ENCODE measurements at places on chromosomes 3 and 15.

- peaks cover 14% of the 10 kb centered on the region for H3K4me1 ChIP-seq
- H3K27me3 ChIP-seq: no peaks in the 10 kb centered on the region
- no peak overlapping the region for H3K4me3 ChIP-seq
- no peak for DNase-seq
- peak overlapping the region; percentile 74 for H3K27ac ChIP-seq
- no peaks in the 10 kb centered on the region for H3K36me3 ChIP-seq
Observed at GRCh38 chr3:57423335-57423734, 120.8 kb downstream of the DNAH12 start.

GRCh38 chr15:28885128-28885629, 595 bp upstream of the APBA2 start:
- H3K4me3 ChIP-seq: no peak overlapping the region
- peaks cover 5% of the 10 kb centered on the region for H3K36me3 ChIP-seq
- no peak for DNase-seq
- no peak overlapping the region for H3K27ac ChIP-seq

DNA sequence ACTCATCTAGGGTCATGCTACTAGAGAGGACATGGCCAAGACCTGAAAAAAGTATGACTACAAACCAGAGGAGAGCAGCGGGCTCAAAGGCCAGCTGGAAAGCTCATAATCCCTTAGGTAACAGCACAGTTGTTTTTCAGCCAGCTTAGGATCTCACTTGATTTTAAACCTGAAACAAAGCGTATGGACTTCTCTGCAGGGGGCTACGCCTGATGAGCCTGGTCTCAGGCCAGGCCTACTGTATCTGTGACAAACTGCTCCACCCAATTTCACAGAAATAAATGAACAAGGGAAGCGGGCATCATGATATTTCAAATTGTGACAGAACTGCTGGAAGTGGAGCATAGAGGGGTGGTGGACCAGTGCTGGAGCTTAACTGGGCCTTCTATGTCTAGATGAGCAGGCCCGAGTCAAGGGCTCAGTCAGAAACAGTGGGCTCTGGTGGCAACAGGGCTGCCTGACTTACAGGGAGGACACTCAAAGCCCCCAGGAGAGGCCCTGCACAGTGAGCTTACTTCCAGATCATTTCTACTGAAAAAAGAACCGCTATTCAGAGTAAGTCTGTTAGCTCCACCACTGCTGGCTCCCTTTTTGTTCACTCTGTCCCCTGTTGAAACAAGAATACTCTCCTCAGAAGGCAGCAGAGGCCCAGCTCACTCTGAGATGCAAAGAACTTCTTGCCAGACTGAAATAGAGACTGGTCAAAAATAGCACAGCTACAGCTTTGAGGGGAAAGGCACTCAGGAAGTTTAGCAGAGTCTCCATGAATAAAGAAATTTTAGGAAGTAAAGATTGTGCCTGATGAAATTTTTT, 47.0 kb downstream of the LRIG1 start:
- no peak for DNase-seq
- H3K27ac ChIP-seq: no peak overlapping the region
- H3K4me1 ChIP-seq: peaks cover 16% of the 10 kb centered on the region
- no peak overlapping the region for H3K4me3 ChIP-seq

- DNase-seq: no peak
- H3K36me3 ChIP-seq: no peaks in the 10 kb centered on the region
- H3K4me1 ChIP-seq: no peaks in the 10 kb centered on the region
- H3K27me3 ChIP-seq: no peaks in the 10 kb centered on the region
- H3K27ac ChIP-seq: no peak overlapping the region
Observed at GRCh38 chr3:71358243-71358642, 225.3 kb downstream of the FOXP1 start.

- H3K4me1 ChIP-seq: peaks cover 3% of the 10 kb centered on the region
- no peak overlapping the region for H3K4me3 ChIP-seq
- DNase-seq: no peak
- H3K36me3 ChIP-seq: no peaks in the 10 kb centered on the region
- no peaks in the 10 kb centered on the region for H3K27me3 ChIP-seq
Observed at GRCh38 chr3:164537485-164537884, 540.8 kb downstream of the SI start.

DNA sequence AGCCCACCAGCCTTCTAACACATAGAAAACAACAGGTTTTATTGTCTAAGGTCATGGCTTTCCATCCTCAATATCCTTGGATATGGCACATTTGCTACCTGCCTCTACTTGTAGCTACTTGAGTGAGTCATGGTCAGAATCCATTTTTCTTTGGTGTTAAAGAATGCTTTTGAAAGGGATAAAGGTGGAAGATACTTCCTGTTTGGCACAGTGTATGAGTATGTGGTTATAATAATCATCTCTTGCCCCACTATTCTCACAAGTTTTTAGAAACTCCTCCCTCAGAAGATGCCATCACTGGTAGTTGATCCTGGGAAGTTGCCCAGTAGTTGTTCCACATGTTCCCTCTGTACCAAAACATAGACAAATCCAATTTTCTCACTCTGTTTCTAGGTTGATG, 508.6 kb upstream of the IL12A start:
- peaks cover 5% of the 10 kb centered on the region for H3K27me3 ChIP-seq
- no peak overlapping the region for H3K27ac ChIP-seq
- no peak for DNase-seq
- peaks cover 2% of the 10 kb centered on the region for H3K4me1 ChIP-seq
- H3K4me3 ChIP-seq: no peak overlapping the region

GRCh38 chr3:45123581-45124269, 22.5 kb downstream of the CDCP1 start:
- no peaks in the 10 kb centered on the region for H3K36me3 ChIP-seq
- H3K27me3 ChIP-seq: no peaks in the 10 kb centered on the region
- H3K27ac ChIP-seq: no peak overlapping the region
- DNase-seq: no peak
- H3K4me1 ChIP-seq: no peaks in the 10 kb centered on the region
- no peak overlapping the region for H3K4me3 ChIP-seq

DNA sequence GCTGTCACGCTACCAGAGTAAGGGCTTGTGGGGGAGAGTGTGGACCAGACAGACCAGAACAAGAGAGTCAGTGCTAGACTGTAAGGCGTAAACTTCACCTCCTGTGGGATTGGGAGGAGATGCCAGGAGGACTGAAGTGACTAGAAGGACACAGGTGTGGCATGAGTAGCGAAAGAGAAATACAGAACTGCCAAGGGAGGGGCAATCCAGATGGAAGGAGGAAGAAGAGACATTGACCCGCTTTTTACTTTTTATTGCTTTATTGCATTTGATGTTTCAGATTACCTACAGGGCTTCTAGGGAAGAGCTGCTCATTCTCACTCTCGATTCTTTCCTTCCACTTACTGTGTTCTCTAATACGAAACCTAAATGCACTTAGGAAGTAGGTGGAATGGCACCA, 2.1 kb downstream of the POGLUT1 start:
- peaks cover 9% of the 10 kb centered on the region for H3K4me1 ChIP-seq
- no peak overlapping the region for H3K27ac ChIP-seq
- peaks cover 3% of the 10 kb centered on the region for H3K27me3 ChIP-seq

- peaks cover 5% of the 10 kb centered on the region for H3K27me3 ChIP-seq
- H3K36me3 ChIP-seq: no peaks in the 10 kb centered on the region
- peaks cover 23% of the 10 kb centered on the region for H3K4me1 ChIP-seq
- DNase-seq: no peak
- H3K4me3 ChIP-seq: peak overlapping the region; percentile 97
- no peak overlapping the region for H3K27ac ChIP-seq
Observed at GRCh38 chr3:66036586-66037148, 2.1 kb downstream of the MAGI1 start.

GRCh38 chr15:72840114-72840513, 56.6 kb upstream of the ADPGK start:
- no peak overlapping the region for H3K4me3 ChIP-seq
- DNase-seq: no peak
- H3K27me3 ChIP-seq: no peaks in the 10 kb centered on the region
- no peaks in the 10 kb centered on the region for H3K4me1 ChIP-seq
- no peak overlapping the region for H3K27ac ChIP-seq
- no peaks in the 10 kb centered on the region for H3K36me3 ChIP-seq

DNA sequence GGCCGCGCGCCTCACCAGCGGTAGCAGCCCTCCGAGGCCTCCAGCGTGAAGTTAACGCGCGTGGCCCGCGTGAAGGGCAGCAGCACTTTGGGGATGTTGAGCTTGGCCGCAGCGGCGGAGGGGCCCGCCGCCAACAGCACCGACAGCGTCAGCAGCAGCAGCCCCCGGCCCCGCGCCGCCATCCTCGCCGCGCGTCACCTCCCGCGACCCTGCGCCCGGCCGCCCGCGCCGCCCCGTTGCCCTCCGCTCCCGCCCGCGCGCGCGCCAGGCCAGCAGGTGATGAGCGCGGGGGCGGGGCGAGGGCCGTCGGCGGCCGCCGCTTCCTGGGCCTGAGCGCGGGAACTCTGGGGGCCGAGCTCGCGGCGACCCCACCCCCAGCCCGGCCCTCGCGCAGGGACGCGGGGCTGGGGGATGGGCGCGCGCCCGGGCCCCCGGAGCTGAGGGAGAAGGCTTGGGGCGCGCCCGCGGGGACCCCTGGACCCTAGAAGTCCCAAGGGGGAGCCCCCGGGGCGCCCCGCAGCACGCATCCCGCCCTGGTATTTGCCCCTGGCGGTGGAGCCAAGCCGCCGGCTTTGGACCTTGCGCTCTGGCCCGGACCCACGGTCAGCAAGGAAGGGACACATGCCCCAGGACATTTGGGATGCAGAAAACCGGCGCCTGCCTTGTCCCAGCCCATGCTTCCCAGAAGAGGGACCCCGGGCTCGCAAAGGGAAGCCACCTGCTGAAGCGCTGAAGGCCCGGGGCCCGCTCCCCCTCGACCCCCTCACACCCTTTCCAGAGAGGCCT, at the start of gene NUP210:
Gene NUP210 (minus strand): TSS at position 278 of the 786 bp plus-strand sequence. CDS start 96 bp downstream, at position 182.
- peak; percentile 26 for DNase-seq
- peaks cover 6% of the 10 kb centered on the region for H3K4me1 ChIP-seq
- H3K4me3 ChIP-seq: peak within 1 kb of the TSS; percentile 50
- H3K36me3 ChIP-seq: no peaks in the 10 kb centered on the region
- peaks cover 4% of the 10 kb centered on the region for H3K27me3 ChIP-seq
- H3K27ac ChIP-seq: peak within 1 kb of the TSS; percentile 18
